Stimulated activated CD8-positive, alpha-beta memory T cell treated with anti-CD3 and anti-CD28 coated beads, Interleukin-7, amount 100 ng/mL, for 1 hour (primary cell): ENCODE measurements at places on chromosomes 3 and 15.

GRCh38 chr3:182046166-182046764 lies 334.5 kb downstream of the SOX2 start:
- DNase-seq, result no peak

DNA sequence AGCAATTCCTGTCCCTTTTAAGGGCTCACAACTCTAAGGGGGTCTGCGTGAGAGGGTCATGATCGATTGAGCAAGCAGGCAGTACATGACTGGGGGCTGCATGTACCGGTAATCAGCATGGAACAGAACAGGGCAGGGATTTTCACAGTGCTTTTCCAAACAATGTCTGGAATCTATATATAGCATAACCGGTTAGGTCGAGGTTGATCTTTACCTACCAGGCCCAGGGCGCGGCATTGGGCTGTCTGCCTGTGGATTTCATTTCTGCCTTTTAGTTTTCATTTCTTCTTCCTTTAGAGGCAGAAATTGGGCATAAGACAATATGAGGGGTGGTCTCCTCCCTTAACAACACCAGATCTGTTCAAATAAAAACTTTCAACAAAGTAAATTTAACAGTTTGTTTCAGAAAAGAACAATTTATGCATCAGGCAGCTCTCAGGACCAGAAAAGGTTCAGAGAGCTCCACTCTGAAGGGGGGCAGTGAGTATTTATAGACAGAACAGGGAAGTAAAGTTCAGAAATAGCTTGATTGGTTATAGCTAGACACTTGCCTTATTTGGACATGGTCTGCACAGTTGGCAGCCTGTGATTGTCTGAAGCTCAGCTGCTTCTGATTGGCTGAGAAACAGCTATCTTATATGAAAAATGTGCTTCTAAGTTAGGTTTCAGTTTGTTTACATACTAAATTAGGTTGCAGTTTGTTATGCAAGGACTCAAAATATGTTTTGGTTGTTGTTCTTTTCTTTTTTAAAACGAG lies 17.2 kb upstream of the B4GALT4 start:
- DNase-seq, result no peak

- no peak for DNase-seq
Observed at GRCh38 chr3:28347374-28348264, 902 bp upstream of the ZCWPW2 start.

DNA sequence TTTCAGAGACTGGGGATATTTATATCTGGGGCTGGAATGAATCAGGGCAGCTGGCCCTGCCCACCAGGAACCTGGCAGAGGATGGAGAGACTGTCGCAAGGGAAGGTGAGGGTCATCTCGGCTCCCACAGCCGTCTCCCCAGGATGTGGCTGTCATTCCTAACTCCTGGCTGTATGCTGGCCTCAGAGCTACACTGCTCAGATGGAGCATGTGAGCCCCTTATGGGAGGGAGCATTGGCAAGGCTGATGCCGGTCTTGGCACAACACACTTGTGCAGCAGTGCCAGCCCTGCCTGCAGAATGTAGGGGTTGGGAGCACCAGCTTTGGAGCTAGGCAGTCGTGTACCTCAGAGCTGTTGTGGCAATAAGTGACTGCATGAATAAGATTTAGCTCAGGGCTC lies 5.2 kb downstream of the RCCD1 start:
- DNase-seq, result no peak

GRCh38 chr15:65028338-65028737 lies 1.1 kb downstream of the MTFMT start:
- no peak for DNase-seq

DNA sequence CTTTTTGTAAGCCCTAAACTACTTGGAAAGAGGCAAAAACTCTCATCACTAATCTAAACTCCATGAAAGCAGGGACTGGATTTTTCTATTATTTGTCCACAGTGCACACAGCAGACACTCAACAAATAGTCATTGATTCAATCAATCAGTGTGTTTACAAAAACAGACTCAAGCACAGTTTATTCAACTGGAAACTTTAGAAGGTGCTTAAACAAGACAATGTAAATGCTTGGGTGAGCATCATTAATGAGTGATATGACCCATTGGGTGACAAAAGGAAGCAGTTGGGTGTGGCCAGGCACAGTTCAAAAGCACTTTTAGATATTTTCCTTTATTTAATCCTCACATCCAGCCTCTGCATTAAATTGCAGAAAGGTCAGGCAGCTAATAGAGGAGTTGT lies 32.0 kb upstream of the PPP4R2 start:
- DNase-seq, result no peak

DNA sequence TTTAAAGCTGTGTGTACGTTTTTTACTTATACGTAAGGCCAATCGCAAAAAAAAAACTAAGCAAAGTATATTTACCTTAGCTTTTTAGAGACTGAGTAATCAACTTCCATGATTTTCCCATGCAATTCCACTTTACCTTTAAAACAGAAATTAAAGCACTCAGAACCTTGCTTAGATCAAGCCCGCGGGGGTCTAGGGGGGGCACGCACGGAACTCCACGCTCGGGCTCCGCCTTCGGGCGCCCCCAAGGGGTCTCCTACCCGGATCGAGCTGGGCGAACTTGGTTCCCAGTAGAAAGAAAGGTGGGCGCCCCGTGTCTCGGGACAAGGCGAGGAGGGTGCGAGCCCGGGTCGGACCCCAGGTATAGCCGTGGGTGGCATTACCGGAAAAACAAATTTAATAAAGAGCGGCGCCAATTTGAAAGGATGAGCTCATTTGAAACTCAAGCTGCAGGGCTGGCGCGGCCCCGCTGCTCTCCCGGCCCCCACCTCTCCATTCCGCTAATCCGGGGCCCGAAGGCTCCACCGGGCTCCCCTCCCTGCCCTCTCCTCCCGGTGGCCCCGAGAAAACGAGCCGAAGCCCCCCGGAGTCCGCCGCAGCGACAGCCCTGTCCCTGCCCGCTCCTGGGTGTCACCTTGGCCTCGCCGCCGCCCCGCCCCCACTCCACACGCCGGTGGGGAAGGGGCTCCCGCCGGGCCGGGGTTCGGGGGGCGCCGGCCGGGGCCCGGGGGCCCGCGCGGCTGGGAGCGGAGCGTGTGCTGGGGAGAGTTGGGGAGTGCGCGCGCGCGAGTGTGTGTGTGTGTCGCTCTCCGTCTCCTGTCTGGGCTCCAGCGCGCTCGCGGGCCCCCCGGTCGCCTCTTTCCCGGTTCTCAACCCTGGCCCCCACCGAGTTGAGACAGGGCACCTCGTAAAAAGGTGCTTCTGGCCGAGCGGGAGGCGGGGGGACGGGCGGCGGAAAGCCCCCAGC lies 1.5 kb downstream of the IGF2BP2 start:
- DNase-seq, result no peak

GRCh38 chr3:115111632-115112031 lies 35.5 kb downstream of the ZBTB20 start:
- DNase-seq, result no peak

DNA sequence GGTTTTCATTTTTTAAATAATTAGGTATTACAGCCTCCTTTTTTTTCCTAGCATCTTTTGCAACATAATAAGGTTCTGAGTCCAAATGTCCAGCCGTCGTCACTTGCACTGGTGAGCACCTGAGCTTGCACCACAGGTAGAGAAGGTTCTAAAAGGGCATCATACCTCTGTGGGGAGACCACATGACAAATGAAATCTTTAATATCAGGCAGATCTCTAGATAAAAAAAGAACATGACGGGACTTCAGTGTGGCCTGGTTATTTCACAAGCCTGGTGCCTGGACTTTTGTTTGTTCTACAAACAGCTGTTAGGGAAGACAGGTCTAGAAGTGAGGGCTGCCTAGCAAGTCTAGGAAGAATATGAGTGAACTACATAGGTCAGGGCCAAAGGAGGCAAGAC lies 3.6 kb downstream of the ZBED2 start:
- no peak for DNase-seq

DNA sequence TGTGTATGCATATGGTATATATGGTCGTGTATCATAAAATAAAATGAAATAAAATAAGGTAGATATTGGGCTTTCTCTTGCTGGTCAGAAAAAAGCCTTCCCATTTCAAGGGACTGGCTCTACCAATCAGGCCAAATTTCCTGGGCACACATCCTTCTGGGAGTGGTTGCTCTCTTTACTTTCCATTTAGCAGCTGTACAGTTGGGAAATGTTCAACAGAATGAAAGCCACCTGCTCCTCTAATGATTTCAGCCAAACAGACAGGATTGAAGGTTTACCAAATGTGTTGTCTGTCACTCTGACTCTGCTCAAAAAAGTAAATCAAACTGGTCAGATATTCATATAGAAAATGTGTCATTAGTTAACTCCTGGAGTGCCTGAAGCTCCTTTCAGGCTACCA lies 380.4 kb downstream of the ROBO2 start:
- DNase-seq, result no peak

DNA sequence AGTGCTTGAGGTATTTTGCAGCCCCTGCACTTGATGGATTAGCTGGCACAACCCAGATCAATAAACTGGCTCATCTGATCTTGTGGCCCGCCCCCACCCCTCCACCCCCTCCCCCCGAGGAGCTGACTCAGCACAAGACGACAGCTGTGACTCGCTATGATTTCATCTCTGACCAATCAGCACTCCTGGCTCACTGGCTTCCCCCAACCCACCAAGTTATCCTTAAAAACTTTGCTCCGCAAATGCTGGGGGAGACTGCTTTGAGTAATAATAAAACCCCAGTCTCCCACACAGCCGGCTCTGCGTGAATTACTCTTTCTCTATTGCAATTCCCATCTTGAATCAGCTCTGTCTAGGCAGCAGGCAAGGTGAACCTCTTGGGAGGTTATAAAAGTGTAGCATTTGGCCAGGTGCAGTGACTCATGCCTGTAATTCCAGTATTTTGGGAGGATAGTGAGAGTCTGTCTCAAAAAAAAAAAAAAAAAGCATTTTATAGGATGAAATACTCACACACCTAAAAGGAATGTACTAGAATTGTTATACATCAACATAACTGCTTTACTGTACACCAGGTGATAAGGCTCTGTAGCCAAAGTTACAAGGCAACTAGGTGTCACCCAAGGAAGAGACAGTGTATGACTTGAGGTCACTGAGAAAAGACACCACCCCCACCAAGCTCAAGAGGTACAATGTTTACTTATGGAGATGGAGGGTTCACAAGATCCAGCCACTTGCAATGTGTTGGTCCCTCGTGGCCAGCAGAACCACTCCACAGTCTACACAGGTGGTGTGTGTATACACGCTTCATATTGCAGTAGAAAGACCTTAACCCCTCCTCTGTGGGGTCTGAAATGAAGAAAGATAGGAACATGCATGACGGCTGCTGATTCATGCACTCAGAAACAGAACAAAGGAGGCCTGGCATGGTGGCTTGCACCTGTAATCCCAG lies 8.6 kb downstream of the ZNF445 start:
- no peak for DNase-seq

- no peak for DNase-seq
Observed at GRCh38 chr3:42829628-42830436, 20.6 kb downstream of the ACKR2 start.

GRCh38 chr3:77323626-77324025 lies 283.7 kb downstream of the ROBO2 start:
- DNase-seq, result no peak

DNA sequence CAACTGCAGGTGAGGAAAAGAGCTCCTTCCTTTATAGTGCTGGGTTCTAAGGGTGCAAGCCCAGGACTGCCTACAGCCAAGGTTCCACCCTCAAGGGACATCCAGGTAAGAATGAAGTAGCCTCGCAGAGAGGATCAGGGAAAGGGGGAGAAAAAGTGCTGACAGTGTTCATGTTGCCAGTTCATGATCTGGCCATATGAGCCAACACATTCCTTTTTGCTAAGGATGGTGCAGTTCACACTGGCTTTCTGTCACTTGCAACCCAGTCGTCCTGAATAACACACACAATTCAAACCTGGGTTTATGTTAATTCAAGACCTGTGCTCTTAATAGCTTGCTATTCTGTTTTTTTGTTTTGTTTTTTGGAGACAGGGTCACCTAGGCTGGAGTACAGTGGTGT lies 9.0 kb downstream of the CLN6 start:
- no peak for DNase-seq

GRCh38 chr15:83846847-83847246 lies 192.9 kb downstream of the ADAMTSL3 start:
- no peak for DNase-seq

DNA sequence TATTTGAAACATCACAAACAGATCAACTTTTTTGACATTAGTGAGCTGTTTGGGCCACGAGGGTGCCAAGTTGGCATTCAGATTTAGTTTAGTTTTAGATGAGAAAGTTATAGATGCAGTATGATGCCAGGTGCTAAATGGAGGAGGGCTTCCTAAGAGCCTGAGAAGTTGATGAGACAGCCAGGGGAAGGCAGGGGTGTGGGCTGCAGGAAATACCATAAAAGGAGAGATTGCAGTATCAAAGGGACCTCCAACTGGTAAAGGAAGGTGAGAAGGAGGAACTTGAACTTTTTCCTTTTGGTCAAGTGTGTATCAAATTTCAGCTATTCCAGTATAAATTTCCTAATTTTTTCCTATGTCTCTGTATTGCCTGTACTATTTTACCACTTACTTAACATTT lies 2.0 kb upstream of the TNIK start:
- no peak for DNase-seq

DNA sequence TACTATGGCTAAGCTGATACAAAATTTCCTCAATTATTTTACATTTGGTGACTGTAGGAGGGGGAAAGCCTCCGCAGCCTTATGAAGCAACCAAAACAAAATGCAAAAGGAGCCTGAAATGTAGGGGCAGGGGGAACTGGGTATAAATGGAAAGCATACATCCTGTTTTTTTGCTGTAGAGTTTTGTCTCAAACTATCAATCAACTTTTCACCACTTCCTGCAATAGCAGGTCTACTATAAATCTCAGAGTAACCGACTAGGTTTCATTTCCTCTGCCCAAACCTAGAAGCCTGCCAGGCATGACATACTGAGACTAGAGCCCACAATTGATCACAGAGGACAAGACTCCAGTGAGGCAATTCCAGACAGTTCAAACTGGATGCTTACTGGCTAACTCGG lies 91.3 kb downstream of the SHQ1 start:
- no peak for DNase-seq

GRCh38 chr3:128727059-128727458 lies 1.1 kb downstream of the RAB7A start:
- no peak for DNase-seq

DNA sequence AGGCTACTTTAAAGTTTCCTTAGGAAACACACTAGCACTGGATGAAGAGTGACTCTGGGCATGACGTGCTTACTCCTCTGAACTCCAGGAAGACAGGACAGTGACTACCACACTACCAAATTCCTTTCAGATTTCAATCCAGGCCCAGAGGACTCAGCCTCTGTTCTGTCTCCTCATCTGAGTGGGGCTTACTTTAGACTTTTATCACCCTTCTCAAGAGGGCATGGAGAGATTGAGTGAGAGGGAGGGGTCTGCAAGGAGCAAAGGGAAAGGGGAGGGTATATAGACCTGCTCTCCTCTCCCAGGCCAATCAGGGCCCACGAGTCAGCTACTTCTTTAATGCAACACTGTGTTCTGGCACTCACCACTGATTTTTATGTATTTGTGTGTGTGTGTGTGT lies 29.4 kb upstream of the RSL24D1 start:
- DNase-seq, result no peak

DNA sequence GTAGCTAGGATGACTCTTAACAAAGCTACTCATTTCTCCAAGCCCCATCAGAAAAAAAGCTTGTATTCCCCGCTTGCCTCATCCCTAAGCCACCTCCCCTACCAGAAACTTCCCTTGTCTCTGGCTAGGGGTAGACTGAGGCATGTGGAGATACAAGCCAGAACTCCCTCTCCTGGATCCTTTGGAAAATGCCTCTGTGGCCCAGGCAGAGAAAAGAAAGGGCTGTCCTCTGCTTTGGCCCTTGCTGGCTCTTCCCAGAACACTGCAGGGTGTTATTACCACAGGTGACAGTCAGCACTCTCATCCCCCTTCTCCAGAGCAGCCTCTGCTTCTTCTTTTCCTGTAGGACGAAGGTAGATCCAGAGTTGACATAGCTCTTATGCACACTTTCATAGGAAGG lies 15.2 kb downstream of the RMDN3 start:
- no peak for DNase-seq
